Activated T-helper 1 cell treated with anti-CD3 and anti-CD28 coated beads, Interleukin-2, amount 50 U/mL, for 16 hours (primary cell): ENCODE measurements at places on chromosomes 3 and 15.

DNA sequence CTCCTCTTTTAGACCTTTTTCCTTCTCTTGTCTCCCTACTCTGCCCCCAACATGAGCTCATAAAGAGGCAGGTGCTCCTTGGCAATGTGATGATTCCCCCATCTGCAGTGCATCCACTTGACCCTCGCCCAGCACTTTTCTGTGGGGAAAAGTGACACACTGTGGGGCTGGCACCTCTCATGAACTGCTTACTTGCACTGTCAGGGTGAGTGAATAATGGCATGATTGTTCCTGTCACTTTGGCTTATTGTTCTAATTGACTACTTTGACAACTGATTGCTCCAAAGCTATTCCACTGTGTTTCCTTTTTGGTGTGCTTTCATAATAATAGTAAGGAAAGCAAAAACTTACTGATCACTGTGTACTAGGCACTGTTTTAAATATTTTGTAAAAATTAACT, 253.3 kb upstream of the SUCLG2 start:
- no peak for DNase-seq

DNA sequence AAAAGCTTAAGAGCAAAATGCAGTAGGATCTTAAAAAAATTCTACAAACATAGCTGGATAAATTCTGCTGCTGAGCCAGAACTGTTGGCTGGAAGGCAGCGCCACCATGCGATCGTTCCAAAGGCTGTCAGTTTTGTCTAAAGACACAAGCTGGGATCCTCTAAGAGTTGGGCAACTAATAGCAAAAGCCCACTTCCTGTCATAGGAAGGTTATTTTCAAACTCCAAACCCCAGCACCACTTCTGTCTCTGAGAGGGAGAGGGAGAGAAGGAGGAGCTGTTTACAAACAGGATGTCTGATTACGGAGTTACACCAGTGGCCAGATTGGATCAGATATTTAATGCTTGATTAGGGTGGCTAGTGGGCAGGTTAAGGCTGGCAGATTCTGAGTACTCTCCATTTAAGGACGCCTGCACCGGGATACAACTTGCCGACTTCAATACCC, 44.0 kb downstream of the EIF4E3 start:
- DNase-seq: no peak

DNA sequence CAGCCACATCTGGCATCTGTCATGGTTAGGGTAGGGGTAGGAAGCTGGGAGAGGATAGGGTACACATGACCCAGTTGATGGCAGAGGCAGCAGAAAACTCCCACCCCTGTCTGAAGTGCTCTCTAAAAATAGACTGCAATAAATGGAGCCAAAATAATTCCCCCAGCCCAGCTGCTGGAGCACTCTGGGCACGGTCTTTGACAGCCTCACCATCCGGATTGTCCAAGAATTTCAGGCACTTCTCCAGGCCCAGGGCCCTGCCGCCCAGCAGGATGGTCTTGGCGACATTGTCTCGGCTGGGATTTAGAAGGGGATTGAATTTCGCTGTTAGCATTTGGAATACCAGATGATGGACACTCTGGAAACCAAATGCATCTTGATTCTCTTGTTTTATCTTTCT, 103.7 kb downstream of the IQSEC1 start:
- DNase-seq: no peak

- no peak for DNase-seq
Measured at GRCh38 chr3:23987356-23987755, 42.3 kb downstream of the NR1D2 start.

DNA sequence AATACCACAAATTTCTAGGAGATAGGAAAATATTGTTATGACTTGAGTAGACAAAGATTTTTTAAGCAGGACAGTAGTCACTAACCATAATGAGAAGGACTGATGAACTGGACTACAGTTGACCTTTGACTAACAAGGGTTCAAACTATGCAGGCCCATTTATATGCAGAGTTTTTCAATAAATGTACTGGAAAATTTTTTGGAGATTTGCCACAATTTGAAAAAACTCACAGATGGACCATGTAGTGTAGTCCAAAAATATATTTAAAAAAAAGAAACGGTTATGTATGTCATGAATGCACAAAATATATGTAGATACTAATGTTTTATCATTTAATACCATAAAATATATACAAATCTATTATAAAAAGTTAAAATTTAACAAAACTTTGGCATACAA, 151.8 kb downstream of the LRRN1 start:
- DNase-seq: no peak

DNA sequence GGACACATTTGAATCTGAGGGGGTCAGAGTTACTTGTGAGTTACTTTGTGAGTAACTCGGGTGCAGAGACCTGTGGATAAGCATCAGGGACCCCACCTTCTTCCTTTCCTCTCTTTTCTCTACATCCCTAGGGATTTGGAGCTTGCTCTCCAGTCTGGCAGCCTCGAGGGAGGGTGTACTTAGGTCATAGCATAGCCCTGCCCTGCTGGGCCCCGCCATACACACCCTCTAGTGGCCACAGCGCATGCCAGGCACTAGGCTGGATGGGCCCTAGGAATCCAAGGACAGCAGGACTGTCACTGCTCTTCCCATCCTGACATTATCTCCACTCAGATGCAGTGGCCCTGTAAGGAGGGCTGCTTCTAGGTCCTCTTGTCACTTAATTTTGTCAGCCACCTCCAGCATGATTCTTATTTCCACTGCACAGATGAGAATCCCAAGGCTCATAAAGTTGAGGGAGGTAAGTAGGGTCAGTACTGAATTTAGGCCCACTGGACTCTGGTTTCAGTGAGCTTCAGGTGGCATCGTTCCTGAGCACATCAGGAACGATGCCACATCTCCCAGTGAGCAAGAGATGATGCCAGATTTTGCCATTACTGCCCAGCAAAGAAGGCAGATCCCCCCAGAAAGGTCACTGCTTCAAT, 3.6 kb upstream of the SMAD6 start:
- DNase-seq: no peak
